ENCODE measurements at places on chromosomes 7 and 10.

DNA sequence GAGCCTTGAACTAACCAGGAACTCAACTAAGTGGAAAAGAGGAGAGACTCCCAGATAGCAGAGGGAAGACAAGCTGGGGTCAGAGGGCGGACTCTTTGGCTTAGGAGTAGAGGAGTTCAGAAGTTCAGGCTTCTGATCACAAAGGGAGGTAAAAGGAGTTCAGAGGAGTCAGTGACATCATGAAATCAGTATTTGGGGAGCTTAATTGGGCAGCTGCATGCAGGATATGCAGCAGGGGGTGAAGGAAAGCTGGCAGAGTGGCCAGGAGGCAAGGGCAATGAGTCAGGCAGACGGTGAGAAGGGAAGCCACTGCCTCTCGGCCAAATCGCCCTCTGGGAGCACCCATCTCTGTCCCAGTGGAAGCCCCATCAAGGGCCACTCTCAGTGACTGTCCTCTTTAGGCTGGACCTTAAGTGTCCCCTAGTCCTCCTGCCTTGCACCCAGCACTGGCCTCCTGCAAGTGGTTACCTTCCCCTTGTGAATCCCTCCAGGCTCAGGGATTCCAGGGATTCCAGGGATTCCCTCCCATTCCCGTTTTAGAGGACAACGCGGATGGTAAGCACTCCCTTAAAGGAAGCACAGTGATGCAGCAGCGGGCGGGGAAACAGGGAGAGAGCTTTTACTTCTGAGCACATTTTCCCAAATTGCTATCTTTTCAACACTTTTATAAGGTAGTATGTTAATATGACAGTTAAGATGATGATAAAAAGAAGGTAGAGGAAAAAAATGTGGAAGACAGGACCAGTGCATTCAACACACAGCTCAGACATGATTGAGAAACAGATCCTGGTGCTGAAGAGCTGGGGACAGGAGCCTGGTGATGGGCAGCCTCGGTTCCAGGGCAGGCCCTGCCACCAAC, 72.6 kb downstream of the KCNMA1 start:
- DNase-seq, result no peak

- DNase-seq, result no peak
Observed at GRCh38 chr10:46516660-46517416, 39.6 kb downstream of the GPRIN2 start.

DNA sequence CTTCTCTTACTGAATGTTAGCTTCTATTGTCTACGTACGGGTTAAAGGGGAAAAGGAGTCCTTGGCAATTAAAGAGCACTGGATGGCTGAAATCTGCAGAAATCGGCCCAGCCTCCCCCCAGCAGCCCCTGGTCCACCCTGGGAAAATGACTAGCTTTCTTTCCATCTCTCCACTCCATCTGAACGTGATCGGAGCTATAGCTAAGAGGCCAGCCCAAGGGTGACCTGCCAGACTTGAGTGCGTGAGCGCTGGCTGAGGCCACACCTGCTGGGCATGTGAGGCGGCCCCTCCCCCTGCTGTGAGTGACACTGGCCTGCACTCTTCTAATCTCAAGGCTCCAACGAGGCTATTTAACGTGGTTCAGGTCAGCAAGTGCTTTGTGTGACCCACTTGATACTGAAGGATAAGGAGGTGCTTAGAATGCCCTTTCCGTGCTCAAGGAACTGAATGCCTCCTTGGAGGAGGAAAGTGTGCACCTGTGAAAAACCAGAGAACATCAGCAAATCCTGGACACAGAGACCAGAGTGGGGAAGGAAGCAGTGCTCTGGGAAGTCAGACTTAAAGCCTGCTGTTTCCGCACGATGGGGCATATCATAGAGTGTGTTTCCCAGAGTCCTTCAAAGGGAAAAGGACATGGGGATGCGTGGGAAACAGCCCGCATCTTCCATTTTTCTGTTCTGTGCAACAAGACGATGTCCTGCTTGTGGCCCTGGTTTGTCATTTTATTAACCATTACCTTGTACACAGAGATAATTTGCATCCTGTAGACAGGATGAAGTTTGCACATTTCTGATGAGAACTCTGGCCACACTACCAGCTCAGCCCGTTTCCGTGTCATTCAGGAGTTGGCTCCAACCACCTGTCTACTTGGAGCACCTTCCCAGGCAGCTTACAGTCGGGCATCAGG, 12.5 kb upstream of the MNX1 start:
- no peak for DNase-seq

GRCh38 chr10:69991151-69991550, 61.5 kb upstream of the MACROH2A2 start:
- no peak for DNase-seq

- DNase-seq, result no peak
Observed at GRCh38 chr10:46299286-46299535, 12.4 kb downstream of the ANTXRL start.

DNA sequence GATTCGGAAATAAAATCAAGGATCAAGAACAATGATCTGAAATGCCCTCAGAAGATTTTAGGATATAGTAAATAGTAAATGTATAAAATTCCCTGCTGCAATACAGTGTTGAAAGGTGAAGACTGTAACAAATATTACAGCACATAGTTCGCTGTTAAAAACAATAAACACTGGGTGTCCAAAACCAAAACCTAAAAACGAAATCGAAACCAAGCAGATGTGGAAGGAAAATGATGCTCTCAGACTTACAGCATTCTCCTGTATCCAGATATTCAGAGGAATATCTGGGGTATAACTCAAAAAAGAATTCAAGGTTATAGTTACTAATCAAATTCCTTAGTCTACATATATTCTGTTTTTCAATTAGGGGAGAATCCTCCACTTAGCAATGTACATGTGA, 708.1 kb upstream of the PCDH15 start:
- no peak for DNase-seq

GRCh38 chr10:26741368-26741767, 43.9 kb downstream of the PDSS1 start:
- peak; percentile 16 for DNase-seq

- DNase-seq, result peak; percentile 58
Observed at GRCh38 chr10:110903280-110904278, 15.4 kb downstream of the BBIP1 start.

GRCh38 chr7:138122162-138122561, 45.9 kb downstream of the AKR1D1 start:
- DNase-seq, result no peak

DNA sequence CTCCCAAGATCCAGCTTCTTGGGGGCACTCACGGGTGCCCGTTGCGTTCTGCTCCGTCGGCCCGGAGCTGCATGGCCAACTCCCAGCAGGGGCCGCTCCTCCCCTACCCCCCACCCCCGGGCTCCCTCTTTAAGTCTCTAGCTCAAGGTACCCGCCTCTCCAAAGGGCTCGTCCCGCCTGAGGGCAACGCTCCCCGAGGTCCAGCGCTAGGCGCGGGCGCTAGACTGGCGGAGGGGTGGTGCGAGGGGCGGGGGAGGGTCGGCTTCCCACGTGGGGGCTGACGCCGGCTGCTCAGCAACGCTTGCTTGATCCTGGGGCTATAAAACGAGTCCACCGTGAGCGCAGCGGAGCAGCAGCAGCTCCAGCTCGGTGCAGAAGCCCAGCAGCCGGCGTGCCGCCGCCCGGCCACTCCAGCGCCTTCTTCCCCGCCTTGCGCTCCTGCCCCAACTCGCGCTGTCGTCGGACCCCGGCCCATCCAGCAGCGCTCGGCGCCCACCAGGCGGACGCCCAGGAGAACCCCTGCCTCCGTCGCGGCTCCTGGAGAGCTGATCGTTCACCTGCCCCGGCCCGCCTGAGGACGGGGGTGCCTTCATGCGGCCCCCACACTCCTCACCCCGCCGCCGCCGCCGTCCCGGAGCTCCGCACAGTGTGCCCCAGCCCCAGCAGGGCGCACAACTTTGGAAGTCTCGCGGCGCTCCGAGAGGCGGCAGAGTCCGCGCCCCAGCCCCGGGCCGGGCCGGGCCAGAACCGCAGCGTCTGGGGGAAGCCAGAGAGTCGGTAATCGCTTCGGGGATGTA, at the start of gene ADRA2A:
TSS of gene ADRA2A (plus strand) at position 348 of the 797 bp plus-strand sequence. CDS start 968 bp downstream, outside the sequence.
- DNase-seq, result peak; percentile 29

DNA sequence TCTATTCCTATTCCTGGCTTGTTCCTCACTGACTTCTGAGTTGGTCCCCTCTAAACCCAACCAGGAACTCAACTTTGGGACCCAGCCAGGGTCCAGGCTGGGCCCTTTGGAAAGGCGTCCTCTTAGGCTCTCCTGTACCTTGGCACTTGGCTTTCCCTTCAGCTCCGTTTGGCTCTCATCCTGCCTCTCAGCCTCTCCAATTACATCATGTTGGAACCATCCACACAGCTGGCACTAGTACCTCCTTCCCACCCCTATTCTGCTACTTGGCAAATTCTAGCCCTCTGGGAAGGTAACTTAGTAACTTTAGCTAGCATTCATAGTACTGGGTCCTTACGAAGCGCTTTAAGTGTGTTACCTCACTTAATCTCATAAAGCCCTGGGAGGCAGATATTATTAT, 205.3 kb upstream of the HABP2 start:
- no peak for DNase-seq

- no peak for DNase-seq
Observed at GRCh38 chr7:108114117-108114841, 15.9 kb downstream of the LAMB4 start.

- no peak for DNase-seq
Observed at GRCh38 chr10:100345570-100346330, 1.3 kb upstream of the SCD start.

DNA sequence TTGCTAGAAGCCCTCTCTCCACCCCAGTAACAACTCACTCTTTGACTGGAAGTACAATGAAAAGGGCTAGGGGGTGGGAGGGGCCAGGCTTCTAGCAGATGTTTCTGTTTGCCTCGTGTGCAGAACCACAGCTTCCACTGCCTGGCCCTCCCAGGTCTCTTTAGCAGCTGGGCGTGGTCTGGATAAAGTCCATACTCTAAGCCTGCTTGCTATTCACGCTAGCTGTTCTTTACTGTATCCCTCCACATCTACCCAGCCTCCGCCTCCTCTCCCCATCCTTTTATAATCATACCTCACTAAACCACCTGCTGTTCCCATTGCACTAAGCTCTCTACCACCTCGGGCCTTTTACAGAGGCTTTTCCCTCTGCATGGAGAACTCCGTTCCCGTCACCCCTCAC, 288.8 kb downstream of the CAMK1D start:
- no peak for DNase-seq

Measured in GM06990 (cell line).